NCI-H1092 (cell line): ENCODE measurements at places on chromosomes 1 and 21.

GRCh38 chr1:39632323-39632681 is 7.1 kb downstream of the HEYL start:
- DNase-seq = no peak

GRCh38 chr1:176938375-176938774 is 226.1 kb downstream of the ASTN1 start:
- DNase-seq = no peak

- DNase-seq = no peak
These were observed 17.3 kb upstream of the PKNOX1 start for GRCh38 chr21:42956824-42957630.

GRCh38 chr1:20180844-20181207 is 5.1 kb upstream of the UBXN10 start:
- DNase-seq = no peak

DNA sequence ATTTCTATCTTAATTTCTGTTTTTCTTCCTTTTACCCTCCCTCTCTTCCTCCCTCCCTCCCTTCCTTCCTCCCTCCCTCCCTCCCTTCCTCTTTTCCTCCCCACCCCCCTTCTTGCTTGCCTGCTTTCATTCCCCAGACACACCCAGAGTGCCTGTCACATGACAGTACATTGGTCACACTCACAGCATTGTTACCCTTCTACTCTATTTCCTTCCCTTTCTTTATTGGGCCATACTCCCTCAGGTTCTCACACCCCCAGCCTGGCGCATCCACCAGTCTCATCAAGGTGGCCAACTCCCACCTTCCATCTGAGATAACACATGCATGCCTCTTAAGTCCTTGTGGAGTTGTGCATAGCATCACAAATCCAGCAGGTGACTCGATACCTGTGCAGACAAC is 10.9 kb downstream of the TMPRSS3 start:
- DNase-seq = no peak

DNA sequence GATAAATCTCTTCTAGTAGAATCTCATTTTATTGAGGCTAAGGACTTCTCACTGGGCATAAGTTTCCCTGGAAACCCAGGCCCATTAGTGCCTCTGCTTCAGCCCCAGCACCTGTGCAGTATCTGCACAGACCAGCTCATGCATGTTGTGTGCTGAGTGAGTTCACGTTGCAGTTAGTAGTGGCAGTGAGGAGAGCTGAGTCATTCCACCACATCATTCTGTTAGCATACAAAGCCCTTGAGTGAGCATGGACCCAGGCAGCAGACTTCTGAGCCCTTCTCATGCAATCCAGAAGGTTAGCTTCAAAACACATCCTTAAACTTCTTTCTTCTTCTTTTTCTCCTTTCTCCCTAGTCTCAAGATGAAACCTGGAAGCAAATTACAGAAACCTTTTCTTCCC is 45.8 kb upstream of the NTPCR start:
- no peak for DNase-seq

DNA sequence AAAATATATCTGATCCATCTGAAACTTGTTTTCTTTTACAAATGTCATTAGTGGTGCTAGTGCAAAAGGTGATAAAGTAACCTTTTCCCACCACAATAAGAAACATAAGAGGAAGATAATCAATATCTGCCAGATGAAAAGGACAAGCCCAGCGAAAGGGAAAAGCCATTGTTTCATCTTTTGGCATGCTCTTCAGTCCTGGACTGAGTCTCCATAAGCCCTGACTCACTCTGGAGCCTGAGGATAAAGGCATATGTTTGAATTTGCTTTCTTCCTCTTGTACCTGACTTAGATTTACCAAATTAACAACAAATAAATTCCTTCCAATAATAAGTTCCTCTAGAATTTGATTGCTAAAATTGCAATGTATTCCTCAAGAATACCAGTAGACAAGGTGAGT is 13.6 kb downstream of the DNAJC11 start:
- no peak for DNase-seq

- DNase-seq = peak; percentile 53
These were observed at the start of gene KLHDC7A for GRCh38 chr1:18480315-18481189. TSS of gene KLHDC7A (plus strand) at chr1:18480930. CDS start at chr1:18480982, 52 bp downstream.

DNA sequence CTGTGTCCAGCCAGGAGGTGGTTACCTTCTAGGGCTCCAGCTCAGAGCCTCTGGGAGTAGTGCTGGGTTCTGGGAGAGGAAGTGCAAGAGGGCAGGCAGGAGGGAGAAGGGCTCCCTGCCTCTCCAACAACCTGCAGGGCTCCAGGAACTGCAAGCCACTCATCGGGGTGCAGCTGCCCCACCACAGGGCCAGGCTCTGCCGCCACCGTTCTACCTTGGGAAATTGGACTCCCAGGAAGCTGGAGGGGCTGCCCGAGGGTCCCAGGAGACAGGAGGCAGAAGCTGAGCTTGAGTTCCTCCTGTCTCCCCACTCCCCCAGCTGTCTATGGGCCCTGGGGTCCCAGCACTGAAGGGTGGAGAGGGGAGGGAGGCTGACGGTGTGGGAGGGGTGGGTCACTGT is 7.4 kb upstream of the PRDM16 start:
- no peak for DNase-seq

- no peak for DNase-seq
These were observed 9.2 kb upstream of the XCL2 start for GRCh38 chr1:168552961-168553360.

DNA sequence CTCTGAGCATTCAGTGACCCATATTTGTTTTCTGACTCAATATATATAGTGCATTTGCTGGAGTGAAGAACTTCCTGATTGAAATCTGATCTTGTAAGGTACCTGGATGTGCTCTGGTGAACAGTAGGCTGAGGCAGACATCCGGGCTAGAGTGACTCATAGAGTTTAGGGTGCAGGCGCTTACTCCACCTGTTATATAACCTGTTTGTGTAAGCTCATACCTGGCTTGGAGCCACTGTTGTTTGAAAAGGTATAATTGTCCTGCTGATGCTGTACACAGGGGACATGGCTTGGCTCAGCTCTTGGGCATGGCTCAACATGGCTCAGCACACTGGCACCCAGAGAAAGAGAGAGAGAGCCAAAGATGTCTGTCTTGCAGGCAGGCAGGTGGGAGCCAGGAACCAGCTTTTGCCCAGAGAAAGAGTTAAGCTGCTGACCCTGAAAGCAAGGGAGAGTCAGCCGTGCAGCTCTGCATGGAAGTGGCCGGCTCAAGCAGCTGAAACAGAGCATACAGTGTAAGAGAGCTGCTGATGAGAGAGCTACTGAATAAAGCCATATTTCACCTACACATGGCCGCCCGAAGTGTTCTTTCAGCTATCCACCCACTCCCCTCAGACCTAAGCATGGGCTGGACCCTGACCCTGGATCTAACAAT is 43.2 kb downstream of the GJA5 start:
- no peak for DNase-seq

GRCh38 chr1:238653693-238654321 is 732.6 kb upstream of the CHRM3 start:
- DNase-seq = no peak

GRCh38 chr1:28428012-28428411 is 58.5 kb downstream of the PHACTR4 start:
- DNase-seq = no peak

- DNase-seq = no peak
These were observed 7.0 kb downstream of the PSMG1 start for GRCh38 chr21:39176271-39176709.

DNA sequence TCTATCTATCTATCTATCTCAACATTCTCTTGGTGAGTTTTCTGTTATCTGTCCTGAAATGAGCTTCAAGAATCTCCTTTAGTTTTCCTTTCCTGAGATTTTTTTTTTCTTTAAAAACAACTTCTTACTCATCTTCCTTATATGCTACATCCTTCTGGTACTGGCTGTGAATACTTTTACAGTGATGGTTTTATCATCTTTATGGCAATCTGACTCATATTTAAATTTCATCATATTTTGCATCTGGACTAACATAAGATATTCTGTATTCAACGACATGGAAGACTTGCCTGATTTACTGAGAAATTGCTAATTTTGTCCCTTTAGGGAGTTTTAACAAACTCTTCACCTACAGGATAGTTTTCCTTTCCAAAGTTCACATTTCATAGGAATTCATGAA is 33.0 kb downstream of the PDE4B start:
- DNase-seq = no peak

DNA sequence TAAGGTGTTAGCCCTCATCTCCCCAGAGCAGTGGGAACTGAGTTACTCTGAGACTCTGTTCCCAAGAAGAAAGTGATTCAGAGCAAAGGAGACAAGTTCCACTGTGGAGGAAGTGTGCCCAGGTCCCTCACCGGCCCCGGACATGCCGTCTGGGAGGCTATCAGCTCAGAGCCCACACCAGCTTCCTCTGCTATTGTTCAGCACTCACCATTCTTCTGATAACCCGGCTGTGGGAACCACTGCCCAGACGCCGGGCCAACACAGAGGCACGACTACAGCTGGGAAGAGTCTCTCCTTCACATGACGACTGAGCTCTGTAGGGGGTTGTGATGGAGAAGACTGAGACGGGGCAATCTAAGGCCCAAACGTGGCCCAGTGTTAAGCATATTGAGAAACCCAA is 34.2 kb upstream of the GJA5 start:
- DNase-seq = no peak

DNA sequence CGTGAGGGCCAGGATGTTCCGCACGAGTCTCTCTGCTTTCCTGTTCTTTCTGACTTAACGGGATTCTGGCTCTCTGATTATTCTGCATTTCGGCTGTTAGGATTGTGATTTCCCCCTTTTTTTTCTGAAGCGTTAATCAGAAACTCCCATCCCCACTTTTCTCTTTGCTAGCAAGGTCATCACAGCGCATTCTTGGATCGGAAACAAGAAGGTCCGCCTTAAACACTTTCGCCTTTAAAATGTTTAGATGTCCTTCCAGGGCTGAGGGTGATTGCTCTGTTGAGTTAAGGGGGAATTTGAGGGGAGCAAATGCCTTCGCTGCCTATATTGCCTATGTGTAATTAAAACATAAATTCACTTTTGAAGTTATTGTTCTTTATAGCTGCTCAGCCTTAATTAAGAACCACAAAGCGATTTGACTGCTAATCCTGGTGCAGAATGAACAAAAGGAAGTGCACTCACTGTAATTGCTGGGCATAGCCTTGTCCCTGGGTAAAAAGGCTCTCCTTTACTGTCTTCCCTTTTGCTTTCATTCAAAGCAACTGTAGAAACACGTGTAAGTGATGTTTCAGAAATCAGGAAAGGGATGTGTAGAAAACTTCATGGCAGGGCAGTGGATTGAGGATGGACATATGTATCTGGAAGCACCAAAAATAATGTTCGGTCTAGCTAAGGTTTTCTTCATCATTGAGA is 1.2 kb downstream of the LAMC1 start:
- DNase-seq = no peak

GRCh38 chr1:226798427-226799411 is 59.6 kb upstream of the ITPKB start:
- DNase-seq = no peak

GRCh38 chr1:226349801-226350518 is 41.0 kb upstream of the LIN9 start:
- no peak for DNase-seq

GRCh38 chr1:153741986-153742385 is 14.1 kb downstream of the INTS3 start:
- DNase-seq = no peak

DNA sequence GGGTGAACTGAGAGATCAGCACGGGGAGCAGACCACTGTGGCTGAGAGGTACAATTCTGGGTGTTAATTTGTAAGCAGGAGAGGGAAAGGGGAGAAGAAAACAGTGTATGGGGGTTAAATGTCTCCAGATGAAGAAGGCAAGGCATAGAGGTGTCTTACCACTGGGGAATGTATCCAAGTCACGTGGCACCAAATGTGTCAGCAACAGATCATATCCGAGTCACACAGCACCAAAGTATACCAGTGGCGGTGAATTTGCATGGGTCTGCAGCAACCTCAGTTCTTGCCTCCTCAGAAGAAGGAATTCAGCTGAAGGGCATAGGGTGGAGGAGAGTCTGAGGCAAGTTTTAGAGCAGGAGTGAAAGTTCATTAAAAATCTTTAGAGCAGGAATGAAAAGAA is 21.2 kb upstream of the SYCP1 start:
- DNase-seq = no peak

GRCh38 chr1:27906759-27907158 is 28.0 kb upstream of the SMPDL3B start:
- DNase-seq = no peak

DNA sequence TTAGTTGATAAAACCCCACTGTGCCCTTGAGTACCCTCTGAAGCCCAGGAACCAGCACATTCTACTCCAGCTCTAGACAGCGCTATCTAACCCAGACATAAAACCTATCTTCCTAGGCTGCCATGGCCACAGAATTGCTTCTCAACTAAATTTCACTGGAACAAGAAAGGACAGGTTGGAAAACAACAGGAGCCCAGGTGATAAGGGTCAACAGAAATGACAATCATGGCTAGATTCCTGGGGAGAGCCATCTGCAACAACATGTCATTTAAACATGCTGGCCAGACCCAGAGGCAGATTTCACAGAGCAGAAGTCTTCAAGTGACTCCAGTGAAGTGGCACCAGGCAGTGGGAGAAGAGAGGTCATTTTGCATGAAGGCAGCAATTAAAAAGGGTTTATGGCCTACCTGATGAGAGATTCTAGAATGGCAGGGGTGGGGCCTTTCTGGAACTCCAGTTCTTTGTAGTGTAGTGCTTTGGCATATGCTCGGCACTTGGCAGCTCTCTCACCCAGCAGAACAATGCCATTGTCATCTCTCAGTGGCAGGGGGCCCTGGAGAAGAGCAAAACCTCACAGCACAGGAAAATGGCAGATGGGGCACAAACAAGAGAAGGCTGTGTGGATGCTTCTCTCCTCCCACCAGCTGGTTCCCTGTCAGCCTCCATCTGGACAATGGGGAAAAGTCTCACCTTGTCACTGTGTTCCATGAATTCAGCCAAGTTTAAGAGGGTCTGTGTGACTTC is 9.9 kb downstream of the ANGPTL7 start:
- no peak for DNase-seq

DNA sequence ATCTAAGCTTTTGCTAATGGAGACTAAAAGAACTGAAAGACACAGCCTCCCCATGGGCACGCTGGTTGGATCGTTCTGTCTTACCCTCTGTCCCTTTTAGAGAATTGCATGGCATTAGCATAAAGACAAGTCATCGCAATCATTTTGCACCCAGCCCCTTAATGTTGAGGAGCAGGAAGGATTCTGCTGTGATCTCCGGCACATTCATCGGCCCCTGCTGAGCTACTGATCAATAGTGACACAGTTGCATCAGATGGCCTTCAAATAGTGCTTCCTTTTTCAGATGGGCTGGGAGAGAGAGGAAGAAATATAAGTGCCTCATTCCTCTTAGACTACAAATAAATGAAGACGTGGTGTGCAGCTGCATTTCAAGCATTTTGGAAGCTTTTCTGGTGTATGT is 75.4 kb downstream of the NOS1AP start:
- DNase-seq = peak; percentile 47
